Activated effector memory CD4-positive, alpha-beta T cell treated with Interleukin-2 at 50 U/mL for 16 hours (primary cell): ENCODE measurements at places on chromosomes 4 and X.

DNA sequence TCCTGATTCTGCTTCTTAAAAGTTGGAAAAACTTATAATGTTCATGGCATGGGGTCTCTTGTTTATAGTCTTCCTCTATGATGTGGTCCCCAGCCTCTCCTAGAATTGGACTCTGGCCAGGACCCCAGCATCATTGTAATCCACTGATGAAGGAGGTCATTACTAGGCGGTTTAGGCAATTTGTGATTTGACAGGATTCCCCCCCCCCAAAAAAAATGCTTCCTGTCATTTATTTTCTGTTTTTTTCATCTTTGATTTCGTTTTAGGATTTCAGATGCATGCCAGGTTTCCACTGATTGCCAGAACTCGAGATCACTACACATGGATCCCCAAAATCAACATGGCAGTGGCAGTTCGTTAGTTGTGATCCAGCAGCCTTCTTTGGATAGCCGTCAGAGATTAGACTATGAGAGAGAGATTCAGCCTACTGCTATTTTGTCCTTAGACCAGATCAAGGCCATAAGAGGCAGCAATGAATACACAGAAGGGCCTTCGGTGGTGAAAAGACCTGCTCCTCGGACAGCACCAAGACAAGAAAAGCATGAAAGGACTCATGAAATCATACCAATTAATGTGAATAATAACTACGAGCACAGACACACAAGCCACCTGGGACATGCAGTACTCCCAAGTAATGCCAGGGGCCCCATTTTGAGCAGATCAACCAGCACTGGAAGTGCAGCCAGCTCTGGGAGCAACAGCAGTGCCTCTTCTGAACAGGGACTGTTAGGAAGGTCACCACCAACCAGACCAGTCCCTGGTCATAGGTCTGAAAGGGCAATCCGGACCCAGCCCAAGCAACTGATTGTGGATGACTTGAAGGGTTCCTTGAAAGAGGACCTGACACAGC lies 4.9 kb downstream of the SPRY1 start:
- DNase-seq, result no peak

- DNase-seq, result no peak
These were observed 638.4 kb downstream of the IL1RAPL1 start for GRCh38 chrX:29225670-29226069.

- no peak for DNase-seq
These were observed 161.7 kb downstream of the BRWD3 start for GRCh38 chrX:80648023-80648422.

DNA sequence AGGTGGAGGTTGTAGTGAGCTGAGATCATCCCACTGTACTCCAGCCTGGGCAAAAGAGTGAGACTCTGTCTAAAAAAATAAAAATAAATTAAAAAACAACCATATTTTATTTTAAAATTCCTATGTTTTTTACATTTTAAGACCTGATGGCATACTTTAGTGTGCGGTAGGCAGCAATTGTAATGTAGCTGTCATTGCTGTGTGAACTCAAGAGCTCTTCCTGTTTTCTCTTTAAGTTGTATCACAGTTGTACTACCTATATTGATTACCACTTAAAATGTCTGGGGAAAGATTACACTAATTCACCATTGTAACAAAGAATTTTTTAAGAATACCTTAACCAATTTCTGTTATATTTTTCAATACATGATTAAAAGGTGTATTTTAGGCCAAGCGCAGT lies 27.3 kb downstream of the ABCE1 start:
- DNase-seq, result no peak

- DNase-seq, result no peak
These were observed 227.0 kb downstream of the DKK2 start for GRCh38 chr4:106809076-106809475.

- DNase-seq, result no peak
These were observed 32.2 kb downstream of the TFDP3 start for GRCh38 chrX:133185938-133186337.

GRCh38 chr4:137663251-137664045 lies 131.2 kb upstream of the PCDH18 start:
- no peak for DNase-seq

DNA sequence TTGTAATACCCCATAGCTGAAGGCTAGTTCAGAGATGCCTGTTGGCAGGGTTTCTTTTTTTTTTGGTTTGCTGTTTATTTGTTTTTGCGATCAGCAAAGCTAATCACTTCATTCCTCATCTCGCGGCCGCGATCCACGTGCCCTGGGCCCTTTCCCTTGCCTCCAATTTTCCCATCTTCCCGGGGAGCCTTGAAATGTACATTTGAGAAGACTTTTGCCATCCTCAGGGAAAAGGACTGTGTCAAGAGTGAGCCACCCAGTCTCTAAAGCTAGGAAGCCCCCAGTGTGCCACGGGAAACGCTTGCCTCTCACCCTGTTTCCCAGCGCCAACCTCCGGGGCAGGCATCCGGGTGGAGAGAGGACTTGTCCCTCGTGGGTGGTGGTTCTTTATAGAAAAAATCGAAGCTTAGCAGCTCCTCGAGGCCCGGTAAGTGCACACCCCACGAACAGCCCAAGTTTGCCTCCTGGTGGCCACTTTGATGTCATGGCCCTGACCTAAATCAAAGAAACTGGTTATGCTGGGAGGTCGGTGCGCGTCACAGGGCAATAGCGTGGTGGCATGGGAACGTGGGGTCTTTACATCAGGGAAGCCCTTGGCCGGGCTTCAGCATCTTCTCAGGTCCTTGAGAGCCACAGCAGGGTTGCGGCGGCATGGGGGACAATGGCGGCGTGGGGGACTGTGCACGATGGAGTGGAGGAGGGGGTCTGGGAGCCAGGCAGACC lies 42.0 kb downstream of the MAP7D3 start:
- DNase-seq, result peak; percentile 10

- no peak for DNase-seq
These were observed 95.9 kb downstream of the EGF start for GRCh38 chr4:110008540-110008939.

DNA sequence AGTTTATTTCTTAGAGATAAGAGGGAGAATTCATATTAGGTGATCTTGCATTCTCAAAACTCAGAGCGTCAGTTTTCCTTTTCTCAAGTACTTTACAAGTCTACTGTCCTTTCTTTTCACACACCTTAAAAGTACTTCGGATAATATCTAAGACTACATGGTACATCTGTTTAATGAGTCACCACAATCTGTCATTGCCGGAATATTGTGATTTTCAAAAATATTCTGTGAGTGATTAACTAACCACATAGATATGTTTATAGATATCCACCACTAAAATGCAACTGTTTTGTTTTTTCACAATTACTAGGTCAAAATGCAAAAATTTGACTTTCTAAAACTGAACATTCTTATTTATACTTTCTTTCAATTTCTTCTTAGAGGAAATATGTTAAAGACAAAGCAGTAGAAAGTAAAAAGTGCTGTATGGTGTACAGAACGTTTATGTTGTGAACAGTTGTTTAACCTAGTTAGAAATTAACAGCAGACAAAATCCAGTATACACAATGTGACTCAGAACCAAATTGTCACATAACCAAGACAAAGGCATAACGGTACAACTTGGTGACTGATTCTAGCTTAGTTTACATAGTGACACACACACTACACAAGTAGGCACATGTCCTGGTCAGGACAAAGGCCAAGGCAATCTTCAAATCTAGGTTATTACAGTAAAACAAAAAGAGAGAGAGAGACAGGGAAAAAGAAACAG lies 482.9 kb downstream of the NAF1 start:
- no peak for DNase-seq

- no peak for DNase-seq
These were observed 12.2 kb downstream of the UCP1 start for GRCh38 chr4:140556372-140557085.

DNA sequence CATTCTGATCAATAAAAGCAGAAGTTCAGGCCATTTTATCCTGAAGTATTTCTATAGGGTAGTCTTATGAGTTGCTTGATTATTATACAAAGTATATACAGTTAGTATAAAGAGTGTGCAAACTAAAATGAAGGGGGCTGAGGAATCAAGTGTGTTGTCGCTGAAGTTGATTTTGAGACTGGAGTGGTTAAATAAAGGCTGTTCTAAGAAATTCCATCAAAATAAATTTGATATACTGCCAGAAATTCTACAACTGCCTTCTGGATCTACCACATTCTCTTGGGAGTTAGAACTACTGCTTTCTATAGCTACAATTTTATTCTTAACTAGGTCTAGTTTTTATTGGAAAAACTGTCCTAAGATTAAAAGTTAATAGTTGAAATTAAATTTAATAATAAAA lies 12.4 kb downstream of the EDNRA start:
- no peak for DNase-seq

- DNase-seq, result no peak
These were observed 78.2 kb downstream of the BEND4 start for GRCh38 chr4:42074294-42074693.

DNA sequence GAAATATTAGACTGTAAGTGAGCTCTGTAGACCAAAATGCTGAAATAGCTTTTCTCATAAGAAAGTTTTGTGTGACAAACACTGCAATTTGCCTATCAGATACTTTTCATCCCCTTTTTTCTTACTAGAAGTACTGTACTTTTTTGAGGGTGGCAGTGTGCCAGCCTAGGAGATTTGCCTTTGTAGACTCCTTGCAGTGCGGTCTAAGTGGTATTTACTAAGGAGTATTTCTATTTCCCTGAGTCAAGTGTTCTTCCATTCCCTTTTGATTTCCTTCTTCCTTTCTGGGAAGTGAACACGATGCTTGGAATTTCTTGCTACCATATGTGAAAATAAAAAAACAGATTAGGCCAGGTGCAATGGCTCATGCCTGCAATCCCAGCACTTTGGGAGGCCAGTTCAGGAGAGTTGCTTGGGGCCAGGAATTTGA lies 34.6 kb downstream of the PDLIM5 start:
- no peak for DNase-seq

DNA sequence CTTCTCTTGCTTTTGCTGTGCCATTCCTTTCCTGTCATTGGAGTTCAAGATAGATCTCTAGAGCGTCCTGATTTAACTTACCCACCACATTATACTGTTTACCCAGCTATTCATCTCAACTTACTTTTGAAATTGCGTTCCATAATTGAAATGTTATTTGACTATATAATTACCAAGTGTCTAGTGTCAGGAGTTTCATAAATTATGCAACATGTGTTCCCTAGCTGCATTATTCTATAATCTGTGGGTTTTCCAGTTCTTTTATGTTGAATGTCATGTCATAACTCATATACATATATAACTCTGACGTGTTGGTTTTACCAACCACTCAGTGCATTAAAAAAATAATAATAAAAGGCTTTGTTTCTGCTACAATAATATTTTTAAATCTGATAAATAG lies 285.9 kb upstream of the ARSJ start:
- DNase-seq, result no peak

DNA sequence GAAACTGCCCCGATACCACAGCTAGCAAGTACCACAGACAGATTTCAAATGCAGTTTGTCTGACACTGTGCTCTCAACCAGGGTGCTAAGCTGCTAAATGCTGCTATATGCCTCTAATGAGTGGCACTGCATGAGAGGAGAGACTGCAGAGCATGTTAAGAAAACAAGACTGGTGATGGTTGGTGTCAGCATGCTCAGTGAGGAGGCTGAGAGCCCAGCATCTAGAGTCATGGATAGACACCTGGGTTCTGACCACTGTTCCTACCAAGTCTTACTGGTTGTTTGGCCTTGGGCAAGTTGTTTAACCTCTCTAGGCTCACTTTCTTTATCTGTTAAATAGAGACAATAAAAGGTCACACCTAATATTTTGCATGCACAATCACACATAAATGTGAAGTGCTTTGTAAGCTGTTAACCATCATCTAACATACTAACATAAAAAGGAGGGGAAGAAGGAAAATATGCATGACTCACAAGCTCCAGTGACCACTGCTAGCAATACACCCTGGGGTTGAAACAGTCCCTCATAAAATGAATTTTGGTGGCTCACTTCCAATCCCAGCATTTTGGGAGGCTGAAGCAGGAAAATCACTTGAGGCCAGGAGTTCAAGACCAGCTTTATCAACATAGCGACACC lies 20.7 kb downstream of the HHIP start:
- no peak for DNase-seq

DNA sequence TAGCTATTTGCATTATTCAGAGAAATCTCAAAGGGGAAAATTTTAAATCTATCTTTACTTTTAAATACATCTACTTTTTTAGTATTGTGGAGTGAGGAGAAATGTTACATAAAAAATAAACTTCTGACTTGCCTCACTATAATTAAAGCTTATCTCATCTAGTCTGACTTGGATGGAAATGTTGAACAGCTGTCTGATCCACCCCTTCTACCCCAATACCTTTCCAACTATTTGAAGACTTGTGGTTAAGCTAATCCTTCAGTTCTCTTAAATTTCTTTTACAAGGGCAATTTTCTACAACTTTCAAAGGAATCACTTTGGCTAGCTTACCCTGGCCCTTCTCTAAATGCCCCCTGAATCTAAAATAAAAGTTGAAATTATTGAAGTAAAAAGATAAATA lies 17.3 kb upstream of the RPS6KA6 start:
- no peak for DNase-seq
